ENCODE measurements at places on chromosomes 4 and X.

- no peak for DNase-seq
Observed at GRCh38 chrX:43552156-43552555, 103.9 kb upstream of the MAOA start.

DNA sequence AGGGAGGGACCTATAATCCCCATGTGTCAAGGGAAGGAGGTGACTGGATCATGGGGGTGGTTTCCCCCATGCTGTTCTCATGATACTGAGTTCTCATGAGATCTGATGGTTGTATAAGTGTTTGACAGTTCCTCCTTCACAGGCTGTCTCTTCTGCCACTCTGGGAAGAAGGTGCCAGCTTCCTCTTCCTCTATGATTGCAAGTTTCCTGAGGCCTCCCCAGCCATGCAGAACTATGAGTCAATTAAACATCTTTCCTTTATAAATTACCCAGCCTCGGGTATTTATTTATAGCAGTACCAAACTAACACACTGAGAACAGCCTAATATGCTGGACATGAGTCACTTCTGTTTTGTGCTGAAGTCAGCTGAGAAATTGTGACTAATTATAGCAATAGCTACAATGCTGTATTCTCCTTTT lies 656.9 kb upstream of the CPEB2 start:
- peak; percentile 2 for DNase-seq

DNA sequence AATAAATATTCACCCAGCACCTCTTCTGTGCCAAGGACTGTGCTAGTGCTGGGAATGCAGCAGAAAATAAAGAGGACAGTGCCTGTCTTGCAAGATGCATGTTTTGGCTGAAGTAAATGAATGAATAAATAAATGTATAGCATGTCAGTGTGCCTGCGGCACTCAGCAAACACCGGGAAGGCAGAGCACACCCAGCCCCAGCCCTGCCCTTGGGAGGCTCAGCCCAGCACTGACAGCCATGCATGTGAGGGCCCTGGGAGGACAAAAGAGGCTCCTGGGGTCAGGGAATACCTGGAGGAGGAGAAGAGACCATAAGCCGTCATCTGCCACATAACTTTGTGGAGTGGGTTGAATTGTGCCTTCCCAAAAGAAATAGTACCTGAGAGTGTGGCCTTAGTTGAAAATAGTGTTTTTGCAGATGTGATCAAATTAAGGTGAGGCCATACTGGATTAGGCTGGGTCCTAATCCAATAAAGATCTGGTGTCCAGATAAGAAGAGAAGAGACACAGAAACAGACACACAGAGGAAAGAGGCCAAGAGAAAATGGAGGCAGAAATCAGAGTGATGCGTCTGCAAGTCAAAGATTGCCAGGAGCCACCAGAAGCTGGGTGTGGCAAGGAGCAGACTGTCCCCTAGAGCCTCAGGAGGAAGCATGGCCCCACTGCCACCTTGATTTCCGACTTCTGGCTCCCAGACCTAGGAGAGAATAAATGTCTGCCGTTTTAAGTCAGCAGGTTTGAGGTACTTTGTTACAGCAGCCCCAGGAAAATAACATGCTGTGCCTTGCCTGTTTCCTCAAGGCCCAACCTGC lies 16.3 kb downstream of the C4orf50 start:
- DNase-seq, result no peak

- DNase-seq, result no peak
Observed at GRCh38 chr4:74105656-74106280, 6.8 kb upstream of the CXCL2 start.

GRCh38 chrX:107731831-107732502 lies 43.6 kb downstream of the TSC22D3 start:
- no peak for DNase-seq

DNA sequence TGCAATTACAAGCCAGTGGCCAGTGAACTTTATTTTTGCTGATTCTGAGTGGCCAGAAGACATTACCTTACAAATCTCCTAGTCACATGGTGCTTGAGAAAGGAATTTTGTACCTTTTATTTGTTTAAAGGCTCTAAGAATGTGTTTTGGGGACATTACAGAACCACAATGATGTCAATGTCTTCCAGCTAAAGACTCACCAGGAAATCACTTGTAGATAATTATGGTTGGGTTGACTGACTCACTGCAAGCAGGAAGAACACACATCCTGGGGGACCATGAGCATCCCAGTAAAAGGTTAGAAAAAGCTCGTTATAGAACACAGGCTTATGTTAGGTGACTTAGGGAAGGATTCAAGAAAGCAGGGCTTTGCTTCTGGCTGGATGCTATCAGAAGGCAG lies 119.4 kb upstream of the FAM9B start:
- no peak for DNase-seq
